HFFc6 (cell line): ENCODE measurements at places on chromosomes 12 and 14.

GRCh38 chr14:44663136-44663535, 156.1 kb upstream of the FSCB start:
- no peak for DNase-seq

- peak; percentile 38 for DNase-seq
These were observed 128.4 kb upstream of the SSTR1 start for GRCh38 chr14:38079268-38079667.

- DNase-seq: no peak
These were observed 71.8 kb downstream of the TTLL5 start for GRCh38 chr14:75732888-75733287.

DNA sequence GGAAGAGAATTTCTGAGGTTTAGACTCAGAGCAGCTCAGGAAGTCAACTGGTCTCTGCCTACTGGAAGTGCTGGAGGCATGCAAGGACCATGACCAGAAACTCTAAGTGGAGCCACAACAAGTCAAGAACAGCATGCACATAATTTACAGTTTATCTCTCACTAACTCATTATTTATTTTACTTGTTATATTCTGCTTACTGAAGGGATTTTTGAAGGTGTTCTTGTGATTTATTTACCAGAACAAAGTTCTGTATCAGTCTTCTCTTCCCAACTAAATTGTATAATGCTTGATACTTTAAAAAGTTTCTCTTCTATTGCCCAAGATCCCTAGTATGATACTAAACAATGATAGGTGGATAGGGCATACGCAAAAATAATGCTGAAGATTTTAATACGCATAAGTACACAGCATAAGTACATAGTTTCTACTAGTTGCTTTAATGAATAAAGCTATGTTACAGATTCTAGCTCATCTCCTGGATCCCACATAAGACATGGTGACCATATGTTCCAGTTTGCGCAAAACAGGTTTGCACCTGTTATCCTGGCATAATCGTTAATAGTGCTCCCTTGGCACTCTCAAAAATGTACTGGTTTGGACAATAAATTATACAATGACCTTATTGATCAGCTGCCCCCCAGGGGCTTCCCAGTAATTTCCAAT, 11.6 kb upstream of the SPTB start:
- DNase-seq: no peak

GRCh38 chr14:75274899-75275569, 3.6 kb upstream of the FOS start:
- no peak for DNase-seq

GRCh38 chr12:120180975-120181374, 13.5 kb downstream of the GCN1 start:
- no peak for DNase-seq

GRCh38 chr12:18907127-18907526, 169.2 kb downstream of the CAPZA3 start:
- no peak for DNase-seq

DNA sequence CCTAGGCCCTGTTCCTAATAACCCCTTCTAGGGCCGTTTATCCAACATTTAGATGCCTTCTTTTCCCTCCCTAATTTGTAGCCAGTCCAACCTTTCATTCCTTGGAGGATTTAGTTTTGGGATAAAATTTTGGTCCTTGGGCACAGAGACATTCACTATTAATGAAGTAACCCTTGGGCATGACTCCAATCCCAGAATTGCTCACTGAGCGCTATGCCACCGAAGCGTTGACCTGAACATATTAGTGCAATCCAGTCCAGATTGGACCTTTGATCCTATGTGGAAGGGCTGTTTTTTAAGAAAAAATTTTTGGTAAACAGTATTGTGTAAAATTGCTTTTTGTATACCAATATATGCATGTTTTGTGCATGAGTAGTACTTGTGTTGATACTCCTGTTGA, 10.0 kb downstream of the DACT1 start:
- no peak for DNase-seq

DNA sequence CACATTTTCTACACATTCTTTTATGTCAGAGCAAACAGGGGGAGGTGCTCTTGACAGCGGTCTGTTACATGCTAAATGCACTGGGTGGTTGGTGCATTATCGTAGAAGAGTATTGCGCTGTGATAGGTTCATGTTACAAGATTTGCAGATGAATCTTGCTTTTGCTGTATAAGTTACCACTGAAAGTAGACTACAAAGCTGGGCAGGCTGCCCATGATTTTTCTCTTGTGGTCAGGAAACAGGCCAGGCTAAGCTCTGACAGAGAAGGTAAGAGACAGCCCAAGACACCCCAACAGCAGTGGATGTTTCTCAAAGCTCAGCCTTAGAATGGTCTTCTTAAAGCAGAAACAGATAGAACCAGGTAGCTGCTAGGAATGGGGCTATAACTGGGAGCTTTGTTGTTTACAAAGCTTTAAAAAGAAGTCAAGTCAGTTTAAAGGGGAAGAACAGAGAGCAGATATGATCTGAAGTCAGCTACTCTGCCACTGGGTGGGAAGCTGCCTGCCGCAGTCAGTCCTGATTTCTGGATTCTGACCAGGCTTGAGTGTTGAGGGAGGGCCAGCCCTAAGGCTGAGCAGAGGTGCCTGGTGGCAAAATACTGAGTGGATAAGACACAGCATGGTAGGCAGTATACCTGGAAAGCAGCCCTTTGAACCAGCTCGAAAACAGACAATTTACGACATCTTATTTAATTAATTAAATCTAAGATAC, 9.4 kb downstream of the KCNA1 start:
- no peak for DNase-seq

DNA sequence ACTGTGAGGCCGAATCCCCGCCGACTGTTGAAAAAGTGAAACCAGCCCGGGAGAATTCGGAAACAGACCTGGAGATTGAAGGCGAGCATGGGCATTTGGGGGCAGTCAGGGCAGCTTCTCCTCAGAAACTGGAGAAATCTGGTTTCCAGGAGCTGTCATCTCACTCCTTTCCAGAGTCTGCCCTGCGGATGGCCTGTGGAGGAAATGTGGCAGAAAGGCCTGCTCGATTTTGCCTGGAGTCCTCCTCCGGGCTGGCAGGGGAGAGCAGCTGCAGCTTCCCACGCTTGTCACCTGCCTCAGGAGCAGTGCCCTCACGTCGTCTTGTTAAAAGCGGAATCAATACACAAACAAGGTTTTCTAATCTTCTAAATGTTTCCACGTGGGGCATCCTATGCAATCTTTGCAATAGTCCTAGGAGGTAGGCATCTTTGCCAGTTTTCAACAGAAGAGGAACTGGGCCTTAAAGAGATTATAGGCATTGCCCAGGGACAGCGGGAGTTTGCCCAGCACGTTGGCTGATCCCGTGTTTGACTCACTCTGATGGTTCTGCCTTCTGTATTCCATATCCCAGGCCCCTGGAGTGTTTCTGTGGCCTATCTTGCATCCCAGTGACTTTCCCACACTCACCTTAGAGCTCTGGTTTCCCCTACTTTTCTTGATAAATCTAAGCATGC, 2.3 kb downstream of the LRRC74A start:
- DNase-seq: no peak

DNA sequence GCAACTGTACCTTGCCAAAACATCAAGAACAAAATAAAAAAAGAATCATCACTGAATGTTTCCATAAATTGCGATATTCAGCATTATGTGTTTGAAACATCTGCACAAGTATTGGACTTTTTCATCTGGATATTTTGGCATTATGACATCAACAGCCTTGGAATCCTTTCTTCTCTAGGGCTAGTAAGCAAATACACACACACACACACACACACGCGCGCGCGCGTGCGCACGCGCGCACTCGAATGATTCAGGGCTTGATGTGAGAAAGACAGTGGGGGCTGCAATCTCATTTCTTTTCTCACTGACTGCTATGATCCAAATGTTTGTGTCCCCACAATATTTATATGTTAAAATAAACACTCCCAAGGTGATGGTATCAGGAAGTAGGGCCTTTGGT, 90.0 kb upstream of the SLC38A4 start:
- DNase-seq: no peak

DNA sequence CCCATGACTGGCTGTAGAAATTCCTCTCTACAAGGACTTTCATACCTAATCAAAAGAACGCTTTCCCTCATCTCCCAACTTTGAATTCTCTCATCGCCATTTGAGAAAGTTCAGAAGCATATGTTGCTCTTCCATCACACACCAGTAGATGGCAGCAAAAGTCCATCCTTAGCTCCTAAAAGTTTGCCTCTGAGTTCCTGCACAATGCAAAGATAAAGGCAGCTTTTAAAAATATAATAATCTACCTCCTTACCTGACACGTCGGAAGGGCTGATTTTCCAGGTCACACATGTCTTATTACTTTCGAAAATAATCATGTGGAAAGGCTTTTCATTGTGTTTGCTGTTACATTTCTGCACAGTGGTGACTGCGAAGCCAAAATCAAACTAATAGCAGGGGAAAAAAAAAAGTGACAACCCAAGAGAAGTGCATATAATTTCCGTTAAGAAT, 456.7 kb upstream of the SEL1L start:
- peak; percentile 22 for DNase-seq

DNA sequence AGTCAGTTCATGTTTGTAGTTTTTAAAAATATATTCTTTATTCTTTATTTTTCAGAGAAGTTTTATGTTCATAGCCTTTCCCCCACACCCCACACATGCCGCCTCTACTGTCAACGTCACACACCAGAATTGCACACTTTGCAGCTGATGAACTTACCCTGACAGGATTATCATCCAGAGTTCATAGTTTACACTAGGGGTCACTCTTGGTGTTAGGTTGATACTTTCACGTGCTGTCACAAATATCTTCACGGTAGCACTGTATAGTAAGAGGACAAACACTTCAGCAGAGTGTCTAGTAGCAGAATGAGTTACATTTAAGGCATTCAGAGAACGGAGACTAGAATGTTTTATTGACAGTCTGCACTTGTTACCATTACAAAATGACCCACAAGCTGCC, 5.1 kb downstream of the DPPA3 start:
- DNase-seq: peak; percentile 2

GRCh38 chr12:65963862-65964240, 139.6 kb downstream of the HMGA2 start:
- DNase-seq: no peak

GRCh38 chr14:25537846-25538455, 488.0 kb upstream of the STXBP6 start:
- no peak for DNase-seq

- no peak for DNase-seq
These were observed 19.5 kb downstream of the PRICKLE1 start for GRCh38 chr12:42570076-42570475.

GRCh38 chr14:46048127-46048526, 603.5 kb downstream of the RPL10L start:
- DNase-seq: peak; percentile 26

DNA sequence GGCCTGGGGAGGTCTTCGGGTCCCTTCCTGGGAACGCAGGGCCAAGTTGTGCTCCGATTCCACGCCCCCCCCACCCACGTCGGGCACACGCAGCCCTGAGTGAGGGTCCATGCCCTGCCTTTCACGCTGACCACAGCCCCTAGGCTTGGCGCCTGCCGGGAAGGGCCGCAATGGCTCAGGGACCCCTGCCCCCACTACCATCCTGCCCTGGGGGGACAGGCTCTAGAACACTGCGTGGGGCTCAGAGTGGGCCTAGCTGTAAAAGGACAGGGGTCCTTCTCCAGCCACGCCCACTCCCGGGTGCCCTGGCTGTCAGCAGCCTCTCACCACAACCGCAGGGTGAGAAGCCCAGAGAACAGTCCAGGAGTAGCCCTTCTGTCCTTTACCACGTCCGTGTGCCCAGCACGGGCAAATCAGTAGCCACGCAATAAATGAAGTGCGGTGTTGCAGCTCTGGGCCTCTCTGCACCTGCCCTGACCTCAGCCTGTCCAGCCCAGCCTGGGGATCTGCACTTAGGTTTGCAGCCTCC, 9.4 kb upstream of the GPR68 start:
- no peak for DNase-seq

GRCh38 chr12:111074965-111075364, 154.6 kb upstream of the MYL2 start:
- no peak for DNase-seq

DNA sequence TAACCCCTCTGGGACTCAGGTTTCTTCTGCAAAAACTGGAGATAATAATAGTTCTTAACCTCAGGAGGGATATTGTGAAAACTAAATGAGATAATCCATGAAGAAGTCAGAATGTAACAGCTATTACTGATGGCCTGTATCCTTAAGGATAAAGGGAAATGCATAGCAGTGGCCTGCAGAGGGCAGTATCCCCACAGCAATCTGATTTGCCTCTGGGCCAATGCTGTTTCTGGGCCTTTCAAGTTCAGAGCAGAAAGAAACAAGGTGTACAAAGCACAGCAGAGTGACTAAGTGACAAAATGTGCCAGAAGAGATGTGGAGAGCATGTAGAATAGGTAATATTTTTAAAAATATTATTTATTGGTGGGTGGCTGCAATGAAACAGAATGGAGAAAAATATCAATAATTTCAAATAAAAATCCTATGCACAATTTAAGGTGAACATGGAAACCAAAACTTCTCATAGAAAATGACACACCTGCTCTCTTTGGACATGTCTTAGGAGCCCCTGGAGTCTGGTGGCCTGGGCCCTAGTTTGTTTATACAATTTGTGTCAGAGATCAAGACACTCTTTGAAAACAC, 90.3 kb downstream of the C12orf75 start:
- DNase-seq: peak; percentile 63

DNA sequence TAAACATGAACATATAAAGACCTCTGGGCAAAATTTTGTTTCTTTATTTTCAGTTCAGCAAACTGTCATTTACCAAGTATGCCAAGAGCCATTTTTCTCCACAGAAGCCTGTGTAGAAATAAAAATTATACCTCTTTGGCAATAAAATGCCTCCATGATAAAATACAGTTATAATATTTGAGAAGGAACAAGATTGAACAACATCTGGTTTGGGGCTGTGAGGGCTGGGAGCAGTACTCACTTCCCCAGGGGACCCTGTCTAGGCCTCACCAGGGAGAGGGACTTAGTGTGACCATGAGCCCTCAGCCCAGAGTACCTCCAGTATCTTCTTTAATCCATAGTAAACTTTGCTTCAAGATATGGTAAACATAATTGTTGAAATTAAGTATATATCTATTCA, 65.1 kb downstream of the DAAM1 start:
- no peak for DNase-seq

DNA sequence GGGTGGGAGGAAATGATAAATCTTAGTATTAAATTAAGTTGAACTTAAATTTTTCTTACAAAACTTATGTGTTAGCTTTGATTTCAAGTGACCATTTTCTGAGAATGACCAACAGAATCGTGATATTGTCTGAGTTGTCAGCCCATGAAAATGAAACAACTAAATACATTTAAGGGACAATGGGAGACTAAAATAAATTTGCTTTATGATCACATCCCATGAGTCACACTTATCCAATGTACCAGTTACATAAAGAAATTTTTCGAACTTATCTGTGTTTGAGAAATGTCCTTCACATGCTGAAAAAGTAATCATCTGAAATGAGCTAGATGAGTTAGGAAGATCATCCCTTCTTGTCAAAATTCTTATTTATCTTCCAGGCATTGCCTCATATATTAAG, 415.9 kb upstream of the SYT1 start:
- DNase-seq: no peak

DNA sequence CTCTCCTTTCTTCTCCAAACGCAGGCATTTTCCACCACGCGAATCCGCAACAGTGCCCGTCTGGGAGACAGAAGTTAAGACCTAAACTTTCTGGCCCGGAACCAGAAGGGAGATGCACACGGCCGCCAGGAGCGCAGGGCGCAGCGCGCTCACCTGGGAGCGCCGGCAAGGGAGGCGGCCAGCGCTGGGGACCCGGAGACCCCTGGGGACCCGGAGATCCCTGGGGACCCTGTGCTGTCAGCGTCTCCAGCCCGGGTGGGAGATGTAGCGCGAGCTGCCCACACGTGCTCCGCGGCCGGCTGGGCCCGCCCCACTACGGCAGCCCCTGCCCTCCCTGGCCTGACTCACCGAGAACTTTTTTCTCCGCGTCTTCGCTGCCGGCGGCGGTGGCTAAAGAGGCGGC, 620 bp downstream of the YBX3 start:
- peak; percentile 48 for DNase-seq

- no peak for DNase-seq
These were observed 23.8 kb downstream of the CD163 start for GRCh38 chr12:7479771-7480170.
